Mammary epithelial cell (primary cell): ENCODE measurements at places on chromosomes 6 and 20. TPM values are rescaled to one million over a fixed set of nuclear protein-coding genes. Genes with fewer than 3 reads are reported as not detected.

DNA sequence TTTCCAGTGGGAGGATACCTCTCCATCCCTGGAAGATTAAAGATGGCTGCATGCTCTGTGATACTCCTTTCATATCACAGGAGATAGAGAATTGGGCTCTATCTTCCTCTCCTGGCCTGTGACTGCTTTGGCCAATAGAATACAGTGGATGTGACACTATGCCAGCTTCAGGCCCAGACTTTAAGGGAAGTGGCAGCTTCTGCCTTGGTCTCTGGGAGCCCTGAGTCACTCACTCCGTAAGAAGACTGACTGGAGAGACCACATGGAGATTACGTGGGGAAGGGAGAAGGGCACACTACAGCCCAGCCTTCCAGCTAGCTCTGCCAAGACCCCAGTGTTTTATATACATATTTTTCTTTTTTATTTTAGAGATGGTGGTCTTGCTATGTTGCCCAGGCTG, 10.4 kb upstream of the MMP9 start:
- DNase-seq: no peak

- DNase-seq: no peak
Observed at GRCh38 chr20:17628101-17628841, 53.8 kb downstream of the RRBP1 start.

DNA sequence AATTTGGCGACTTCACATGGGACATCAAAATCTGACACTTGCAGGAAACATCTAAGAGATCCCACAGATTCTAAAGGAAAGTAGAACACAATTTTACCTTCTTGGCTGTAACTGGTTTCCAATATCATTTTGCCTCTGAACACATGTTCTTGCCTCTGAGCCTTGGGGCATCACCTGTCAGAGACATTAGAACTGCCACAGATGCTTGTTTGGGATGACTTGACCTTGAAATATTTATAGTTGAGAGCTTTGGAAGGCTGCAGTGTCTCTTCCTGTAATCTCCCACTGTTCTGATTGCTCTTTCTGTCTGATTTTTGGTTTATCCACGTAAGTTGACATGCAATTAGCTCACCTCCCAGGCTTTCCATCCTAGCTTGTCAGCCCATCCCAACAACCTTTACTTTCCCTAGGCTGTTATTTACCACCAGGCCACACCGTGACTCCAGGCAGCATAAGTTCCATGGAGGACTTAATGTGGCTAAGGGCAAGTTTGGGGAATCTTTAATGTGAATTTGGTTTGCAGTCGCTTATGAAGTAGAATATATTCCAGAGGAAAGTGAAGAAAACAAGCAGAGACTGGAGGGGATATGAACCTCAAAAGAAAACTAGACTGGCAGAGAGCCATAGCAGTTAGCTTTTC, 256.5 kb upstream of the RIN2 start:
- no peak for DNase-seq

DNA sequence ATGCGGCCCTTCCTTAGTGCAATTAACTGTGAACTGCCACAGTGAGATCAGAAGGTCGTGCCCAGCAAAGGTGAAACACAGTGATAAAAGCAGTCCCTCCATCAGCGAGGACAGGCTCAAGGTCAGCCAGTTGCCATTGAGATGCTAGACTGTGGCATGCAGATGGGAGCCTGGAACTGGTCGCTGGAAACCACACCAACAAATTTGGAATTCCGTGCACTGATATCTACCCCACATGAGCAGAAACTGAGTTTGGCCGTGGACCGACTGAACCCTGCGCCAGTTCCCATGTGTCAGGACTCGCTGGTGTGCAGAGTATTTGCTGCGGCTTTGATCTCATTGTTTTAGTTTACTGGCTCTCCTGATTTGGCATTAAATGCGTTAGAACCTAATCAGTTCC, 125.6 kb upstream of the QKI start:
- no peak for DNase-seq

DNA sequence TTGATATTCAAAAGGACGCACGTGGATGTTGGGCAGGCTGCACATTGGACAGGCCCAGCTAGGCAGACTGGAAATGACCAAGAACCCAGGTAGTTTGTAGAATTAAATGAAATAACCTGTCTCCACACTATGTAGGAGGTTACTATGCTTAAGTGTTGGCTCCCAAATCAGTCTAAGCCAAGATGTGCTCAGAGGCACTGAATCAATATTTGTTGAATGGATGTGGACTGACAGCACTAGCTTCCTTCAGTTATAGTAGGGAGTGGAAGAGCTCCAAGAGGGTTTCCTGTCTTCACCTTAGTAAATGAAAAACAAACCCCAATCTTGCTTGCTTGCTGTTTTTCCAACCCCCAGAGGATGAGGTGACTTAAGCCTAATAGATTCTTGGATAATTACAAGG, 180.5 kb downstream of the JARID2 start:
- no peak for DNase-seq

DNA sequence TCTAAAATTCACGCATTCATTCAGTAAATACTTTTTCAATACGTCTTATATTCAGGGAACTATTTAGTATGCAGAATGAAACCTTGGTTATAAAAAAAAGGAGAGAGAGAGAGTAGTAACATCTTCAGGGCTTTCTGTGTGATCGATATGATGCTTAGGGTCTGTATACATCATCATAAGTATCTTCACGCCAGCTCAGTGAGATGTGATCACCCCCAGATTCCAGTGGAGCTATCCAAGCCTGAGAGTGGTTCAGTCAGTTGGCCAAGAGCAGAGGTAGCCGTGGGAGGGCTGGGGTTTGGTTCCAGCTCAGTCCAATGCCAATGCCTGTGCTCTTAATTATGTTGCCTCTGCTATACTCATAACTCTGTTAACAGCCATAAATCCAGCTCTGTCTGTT, 8.6 kb downstream of the CD83 start:
- no peak for DNase-seq

GRCh38 chr6:80363501-80364122, 257.1 kb downstream of the BCKDHB start:
- DNase-seq: no peak

DNA sequence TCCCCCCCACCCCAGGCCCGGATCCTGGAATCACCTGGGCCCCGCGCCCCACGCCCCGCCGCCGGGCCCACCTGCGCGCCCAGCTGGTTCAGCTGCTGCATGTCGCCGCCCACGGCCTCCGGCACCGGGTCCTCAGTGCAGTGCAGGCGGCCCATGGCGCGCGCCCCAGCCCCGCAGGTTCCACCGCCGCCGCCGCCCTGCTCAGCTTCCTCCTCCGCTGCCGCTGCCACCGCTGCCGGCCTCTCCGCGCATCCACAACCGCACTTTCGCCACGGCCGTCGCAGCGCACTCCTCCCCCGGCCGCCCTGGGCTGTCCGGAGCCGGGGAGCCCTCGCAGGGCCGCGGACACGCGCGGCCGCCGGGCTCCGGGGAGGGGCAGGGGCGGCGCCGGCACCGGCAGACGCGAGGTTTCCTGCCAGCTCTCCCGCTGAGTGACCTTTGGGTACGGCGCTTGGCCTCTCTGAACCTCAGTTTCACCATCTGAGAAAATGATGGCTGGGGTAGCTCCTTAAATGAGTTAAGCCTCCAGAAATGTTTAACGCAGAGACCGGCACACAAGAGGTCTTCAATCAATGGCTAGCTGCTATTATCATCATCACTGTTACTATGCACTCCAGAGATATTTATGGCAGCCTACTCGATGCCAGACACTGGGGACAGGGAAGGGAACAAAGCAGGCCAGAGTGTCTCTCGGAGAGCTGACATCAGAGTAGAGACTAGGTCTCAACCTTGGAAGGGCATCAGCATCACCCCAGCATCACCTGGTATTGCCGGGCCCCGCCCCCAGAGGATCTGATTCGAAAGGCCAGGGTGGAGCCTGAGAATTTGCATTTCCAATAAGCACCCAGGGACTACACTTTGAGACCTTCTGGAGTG, at the start of gene COMMD7:
Gene COMMD7, minus strand, starts transcription at position 231 of the 876 bp plus-strand sequence. Its CDS starts 76 bp downstream, at position 155.
- DNase-seq: peak; percentile 47

- peak; percentile 23 for DNase-seq
Observed at GRCh38 chr20:20480126-20480525, 112.2 kb downstream of the INSM1 start.

- DNase-seq: no peak
Observed at GRCh38 chr20:19335341-19335740, 122.9 kb downstream of the SLC24A3 start.

GRCh38 chr6:138339024-138339423, 38.7 kb upstream of the SMIM28 start:
- DNase-seq: no peak

DNA sequence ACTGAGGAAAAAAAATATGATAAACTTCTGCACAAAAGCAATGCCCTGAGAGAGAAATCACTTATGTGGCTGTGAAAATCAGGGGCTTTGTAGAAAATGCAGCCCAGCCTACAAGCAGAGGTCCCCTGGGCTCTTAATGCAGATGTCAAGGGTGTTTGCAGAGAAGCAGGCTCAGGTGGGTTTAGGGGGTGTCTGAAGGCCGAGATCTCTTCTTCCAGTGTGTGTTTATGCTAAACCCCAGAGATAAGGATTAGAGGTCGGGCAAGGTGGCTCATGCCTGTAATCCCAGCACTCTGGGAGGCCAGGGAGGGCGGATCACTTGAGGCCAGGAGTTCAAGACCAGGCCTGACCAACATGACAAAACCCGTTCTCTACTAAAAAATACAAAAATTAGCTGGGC, 78.5 kb downstream of the TMEM242 start:
- no peak for DNase-seq

GRCh38 chr6:130517444-130517931, 151.7 kb downstream of the TMEM200A start:
- peak; percentile 95 for DNase-seq

GRCh38 chr6:43127877-43128276, 43.2 kb upstream of the SRF start:
- no peak for DNase-seq

Gene REM1
- polyA plus RNA-seq: not detected

Gene TGM2
- polyA plus RNA-seq: 98.1 TPM

Gene KIFC1
- 47.5 TPM for polyA plus RNA-seq
